Activated CD4-positive, alpha-beta T cell treated with anti-CD3 and anti-CD28 coated beads, Interleukin-2, amount 50 U/mL, for 48 hours (primary cell): ENCODE measurements at places on chromosomes 11 and 22.

DNA sequence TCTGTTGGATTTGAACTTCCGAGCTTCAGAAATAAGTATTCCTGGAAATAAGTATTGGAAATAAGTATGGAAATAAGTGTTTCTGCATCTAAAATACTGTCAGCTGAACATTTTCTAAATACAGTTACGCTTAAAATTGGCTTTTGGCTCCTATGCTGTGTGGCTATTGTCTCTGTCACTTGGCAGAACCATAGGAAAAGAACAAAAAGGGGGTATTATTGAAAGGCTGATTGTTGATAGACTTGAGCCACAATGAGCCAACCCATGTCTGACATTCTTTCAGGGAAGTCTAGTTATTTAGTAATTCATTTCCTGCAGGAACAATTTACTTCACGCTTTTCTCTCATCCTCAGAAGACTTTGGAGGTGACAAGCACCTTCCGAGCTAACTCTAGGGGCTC is 32.5 kb upstream of the LARGE1 start:
- DNase-seq, result no peak

- no peak for DNase-seq
Measured at GRCh38 chr22:47779474-47779873, 1017.0 kb downstream of the TBC1D22A start.

GRCh38 chr11:91686700-91687099 is 537.9 kb upstream of the FAT3 start:
- DNase-seq, result no peak

DNA sequence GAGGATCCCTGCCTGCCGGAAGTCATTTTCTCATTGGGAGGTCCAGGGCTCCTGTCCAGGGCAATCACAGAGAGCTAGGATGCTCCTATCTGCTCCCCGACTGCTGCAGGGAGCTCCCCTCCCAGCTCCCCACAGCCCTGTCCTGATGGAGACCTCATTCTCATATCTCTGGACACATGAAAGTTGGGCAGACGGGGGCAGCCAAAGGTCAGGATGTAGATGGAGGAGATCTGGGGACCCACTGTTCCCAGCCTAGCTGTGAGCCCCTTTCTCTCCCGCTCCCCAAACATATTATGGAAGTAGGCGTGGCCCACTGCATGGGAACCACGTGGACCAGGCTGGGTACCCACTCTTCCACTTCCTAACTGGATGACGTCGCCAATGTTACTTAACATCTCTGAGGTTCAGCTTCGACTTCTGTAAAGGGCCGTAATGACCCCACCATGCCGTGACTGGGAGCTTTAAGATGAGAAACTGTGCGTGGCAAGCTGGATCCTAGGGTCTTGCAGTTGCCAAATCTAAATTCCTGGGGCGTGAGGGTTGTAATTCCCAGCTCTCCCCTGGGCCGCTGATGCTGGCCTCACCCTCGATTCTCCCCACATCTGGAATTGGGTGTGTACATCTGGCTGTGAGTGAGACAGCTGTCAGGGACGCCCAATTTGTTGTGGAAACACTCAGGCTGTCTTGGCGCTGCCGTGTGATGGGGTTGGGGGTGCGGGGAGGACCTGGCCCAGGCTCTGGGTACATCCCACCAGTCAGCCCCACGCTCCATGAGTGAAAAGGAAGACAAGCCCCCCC is 1.8 kb downstream of the CDC42EP2 start:
- DNase-seq, result no peak

GRCh38 chr11:2433106-2433925 is 11.0 kb downstream of the TRPM5 start:
- no peak for DNase-seq

DNA sequence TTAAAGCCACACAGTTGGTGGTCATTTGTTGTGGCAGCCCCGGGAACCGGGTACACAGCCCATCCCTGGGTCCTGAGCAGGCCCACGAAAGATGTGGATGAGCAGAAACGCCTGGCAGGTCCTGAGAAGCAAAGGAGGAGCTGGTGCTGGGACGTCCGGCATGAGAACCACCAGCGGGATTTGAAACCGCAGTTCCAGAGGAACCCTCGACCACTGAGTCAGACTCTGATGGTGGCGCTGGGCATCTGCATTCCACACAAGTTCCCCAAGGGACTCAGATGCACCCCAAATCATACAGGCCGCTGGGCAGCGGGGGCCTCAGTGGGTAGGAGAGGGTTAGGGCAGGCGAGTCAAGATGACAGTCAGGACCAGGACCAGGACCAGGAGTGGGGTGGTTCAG is 363.0 kb downstream of the SHANK2 start:
- no peak for DNase-seq

GRCh38 chr22:36358533-36359469 is 29.0 kb downstream of the MYH9 start:
- no peak for DNase-seq

DNA sequence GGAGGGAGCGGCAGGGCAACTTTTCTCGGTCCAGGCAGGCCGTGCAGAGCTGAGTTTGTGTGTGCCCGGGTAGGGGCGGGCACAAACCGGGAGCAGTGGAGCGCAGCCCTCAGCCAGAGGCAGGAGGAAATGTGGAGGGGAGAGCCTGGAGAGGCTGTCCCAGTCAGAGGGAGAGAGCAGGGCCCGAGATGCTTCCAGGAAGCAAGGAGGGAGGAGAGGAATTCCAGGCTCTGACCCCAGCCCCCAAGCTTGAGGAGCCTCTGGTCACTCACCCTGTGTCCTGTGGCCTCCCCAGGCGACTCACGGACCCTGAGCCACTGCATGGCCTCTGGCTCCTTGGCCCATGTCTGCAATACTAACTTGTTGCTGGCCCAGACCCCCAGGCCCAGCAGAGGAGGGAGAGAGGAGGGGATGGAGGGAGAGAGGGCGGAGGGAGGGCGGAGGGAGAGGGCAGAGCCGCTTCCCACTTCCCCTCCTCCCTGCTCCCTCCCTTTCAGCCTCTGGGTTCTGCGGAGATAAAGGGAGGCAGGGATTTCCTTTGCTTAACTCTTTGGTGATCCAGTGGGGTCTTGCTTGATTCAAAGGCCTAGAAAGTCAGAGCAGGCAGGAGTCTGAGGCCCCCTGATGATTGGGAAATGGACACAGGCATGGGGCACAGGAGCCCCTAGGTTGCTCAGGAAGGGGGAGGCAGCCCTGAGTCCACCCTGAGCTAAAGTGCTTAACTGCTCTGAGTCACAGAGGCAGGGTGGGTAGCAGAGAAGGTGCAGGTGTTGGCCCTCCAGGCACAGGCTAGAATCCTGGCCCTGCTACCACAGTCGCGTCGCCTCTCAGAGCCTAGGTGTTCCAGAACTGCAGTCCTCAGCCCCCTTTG is at the start of gene C1QTNF6:
Gene C1QTNF6, minus strand, starts transcription at position 357 of the 871 bp plus-strand sequence. Its CDS starts 34 bp downstream, at position 323.
- no peak for DNase-seq

- DNase-seq, result no peak
Measured at GRCh38 chr11:120248551-120249278, 8.8 kb downstream of the POU2F3 start.

DNA sequence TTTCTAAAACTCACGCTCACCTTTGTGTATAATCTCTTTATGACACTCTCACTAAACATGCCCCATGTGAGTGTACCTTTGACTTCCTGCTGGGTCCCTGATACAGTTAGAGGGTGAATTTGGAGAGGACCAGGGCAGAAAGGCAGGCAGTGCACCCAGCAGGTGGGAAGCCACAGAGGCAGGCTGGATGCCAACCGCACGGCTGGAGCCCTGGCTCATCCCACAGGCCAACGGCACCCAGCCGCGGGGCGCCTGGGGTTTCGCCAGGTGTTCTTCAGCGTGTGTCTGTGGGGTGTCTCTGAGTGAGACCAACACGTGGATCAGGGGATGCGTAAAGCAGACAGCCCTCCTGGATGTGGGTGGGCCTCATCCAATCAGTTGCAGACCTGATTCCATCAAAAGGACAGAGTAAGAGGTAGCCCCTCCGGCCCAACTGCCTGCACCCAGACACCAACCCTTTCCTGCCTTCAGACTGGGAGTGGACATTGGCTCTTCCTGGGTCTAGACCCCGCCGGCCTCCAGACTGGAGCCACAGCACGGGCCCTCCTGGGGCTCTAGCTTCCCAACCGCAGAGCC is 51.6 kb downstream of the DHCR7 start:
- no peak for DNase-seq

GRCh38 chr11:35907648-35908431 is 36.0 kb upstream of the LDLRAD3 start:
- no peak for DNase-seq

- DNase-seq, result no peak
Measured at GRCh38 chr11:70527429-70528045, 129.2 kb downstream of the CTTN start.

- DNase-seq, result no peak
Measured at GRCh38 chr11:61832754-61833153, 4.7 kb downstream of the FADS2 start.

- DNase-seq, result peak; percentile 34
Measured at GRCh38 chr11:32870676-32871075, 21.9 kb upstream of the QSER1 start.

DNA sequence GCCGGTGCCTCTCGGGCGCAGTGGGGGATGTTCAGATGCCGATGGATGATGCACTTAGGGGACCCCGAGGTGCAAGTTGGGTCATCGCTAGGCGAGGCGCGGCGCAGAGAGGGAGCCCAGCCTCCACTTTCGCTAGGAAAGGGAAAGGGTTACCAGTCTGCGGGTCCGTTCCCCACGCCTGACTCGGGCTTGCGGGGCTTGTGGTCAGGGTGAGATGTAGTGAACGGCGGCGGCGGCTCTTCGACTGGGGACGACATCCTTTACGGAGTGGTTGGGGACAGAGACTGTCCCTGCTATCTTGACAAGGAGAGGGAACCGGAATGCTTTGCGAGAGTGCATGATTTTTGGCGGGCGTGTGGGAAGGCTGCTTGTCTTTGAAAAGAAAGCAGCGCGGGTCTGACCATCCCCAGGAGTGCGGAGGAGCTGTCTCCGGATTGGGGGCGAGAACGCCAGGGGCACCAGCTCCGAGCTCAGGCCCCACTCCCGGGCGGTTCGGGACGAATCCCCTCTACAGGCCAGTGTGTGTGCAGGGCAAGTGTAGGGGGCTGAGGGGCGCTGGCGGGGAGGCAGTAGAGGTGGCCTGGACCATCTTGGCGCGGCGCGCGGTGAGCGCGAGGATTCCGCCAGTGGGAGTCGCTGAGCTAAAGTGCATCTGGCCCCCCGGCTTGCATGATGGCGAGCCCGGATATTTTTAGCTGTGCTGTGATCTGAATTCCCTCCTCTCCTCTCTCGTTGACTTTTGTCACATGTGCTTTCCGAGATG is 1.1 kb downstream of the FAT3 start:
- no peak for DNase-seq

GRCh38 chr11:47571895-47572294 is 6.5 kb downstream of the PTPMT1 start:
- no peak for DNase-seq

GRCh38 chr11:129699711-129700304 is 115.8 kb upstream of the TMEM45B start:
- DNase-seq, result no peak

GRCh38 chr11:123696183-123696582 is 41.8 kb upstream of the SCN3B start:
- DNase-seq, result no peak

DNA sequence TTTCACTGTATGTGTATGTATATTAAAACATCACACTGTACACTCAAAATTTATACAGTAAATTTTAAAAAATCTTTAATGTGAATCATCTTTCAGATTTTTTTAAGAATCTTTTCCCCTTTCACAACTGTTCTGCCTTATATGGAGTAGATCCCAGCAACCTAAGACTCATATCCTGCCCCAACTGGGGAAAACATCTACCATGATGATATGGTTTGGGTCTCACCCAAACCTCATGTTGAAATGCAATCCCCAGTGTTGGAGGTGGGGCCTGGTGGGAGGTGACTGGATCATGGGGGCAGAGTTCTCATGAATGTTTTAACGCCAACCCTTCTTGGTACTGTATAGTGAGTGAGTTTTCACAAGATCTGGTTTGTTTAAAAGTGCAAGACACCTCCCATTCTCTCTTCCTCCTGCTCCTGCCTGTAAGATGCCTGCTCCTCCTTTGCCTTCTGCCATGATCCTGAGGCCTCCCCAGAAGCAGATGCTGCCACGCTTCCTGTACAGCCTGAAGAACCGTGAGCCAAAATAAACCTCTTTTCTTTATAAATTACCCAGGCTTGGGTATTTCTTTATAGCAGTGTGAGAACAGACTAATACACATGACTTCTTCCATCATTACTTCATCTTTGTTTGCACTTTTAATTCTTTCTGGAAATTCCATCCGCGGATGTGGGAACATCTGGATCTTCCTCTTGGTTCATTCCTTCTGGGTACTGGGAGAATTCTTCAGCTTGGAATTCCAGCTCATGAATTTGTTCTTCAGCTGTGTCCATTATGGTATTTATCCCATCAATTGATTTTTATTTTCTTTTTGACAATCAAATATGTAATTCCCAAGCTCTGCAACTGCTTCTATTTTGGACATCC is 36.9 kb downstream of the LINC01488 start:
- DNase-seq, result no peak

GRCh38 chr11:128476729-128477128 is 110.6 kb downstream of the ETS1 start:
- DNase-seq, result no peak

DNA sequence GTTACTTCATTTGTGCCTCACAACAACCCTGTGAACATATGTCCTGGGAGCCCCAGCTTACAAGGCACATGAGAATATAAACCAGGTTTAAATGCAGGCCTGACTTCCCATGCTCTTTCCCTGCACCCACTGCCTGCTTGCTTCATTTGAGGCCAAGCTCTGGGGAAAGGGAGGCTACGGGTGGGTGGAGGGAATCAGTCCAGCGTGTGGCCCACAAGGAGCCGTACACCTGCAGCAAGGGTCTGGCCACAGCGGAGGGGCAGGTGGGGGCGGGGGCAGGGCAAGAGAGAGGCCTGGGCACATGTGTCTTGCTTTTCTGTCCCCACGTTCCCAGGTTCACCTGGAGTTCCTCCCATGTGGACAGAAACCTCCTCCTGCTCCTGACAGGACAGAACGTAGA is 26.2 kb downstream of the FAM83F start:
- no peak for DNase-seq

GRCh38 chr11:2890466-2891294 is 5.1 kb upstream of the CDKN1C start:
- no peak for DNase-seq

DNA sequence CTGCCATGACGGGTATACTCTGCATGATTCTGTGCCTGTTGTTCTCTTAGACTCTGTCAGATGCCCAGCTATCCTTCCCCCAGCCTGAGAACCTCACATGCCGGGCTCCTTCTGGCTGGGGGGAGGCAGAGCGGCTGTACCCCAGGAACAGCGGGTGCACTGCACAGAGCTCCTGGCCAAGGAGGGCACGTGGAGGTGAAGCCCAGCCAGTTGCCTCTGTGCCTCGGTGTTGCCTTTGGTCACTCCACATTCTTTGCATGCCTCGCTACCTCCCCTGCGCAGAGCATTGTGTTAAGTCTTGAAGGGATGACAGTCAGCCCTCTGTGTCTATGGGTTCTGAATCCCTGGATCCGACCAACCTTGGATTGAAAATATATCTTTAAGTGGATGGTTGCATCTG is 77.7 kb downstream of the FEZ1 start:
- DNase-seq, result no peak

DNA sequence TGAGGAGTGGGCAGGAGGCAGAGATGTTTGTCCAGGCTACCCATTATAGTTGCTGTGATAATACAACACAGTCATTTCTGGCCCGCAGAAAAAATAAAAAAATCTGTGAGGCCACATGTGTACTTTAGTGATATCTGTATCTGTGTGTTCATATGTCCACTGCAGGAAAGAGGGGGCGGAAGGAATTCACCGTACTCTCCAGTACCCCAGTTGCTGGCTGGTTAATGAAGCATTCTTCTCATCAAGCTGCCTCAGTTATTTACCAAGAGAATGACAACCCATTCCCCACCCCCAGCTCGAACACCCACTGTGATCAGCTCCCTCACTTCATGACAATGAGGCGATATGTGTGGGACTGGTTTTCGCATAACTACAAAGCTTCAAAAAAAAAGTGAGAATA is 309.3 kb downstream of the SOX6 start:
- DNase-seq, result no peak
